Putamen (tissue), 1 donor: ENCODE measurements at places on chromosomes 1 and 21.
A peak's percentile ranks its signal among the peaks of the same experiment; 100 is the strongest.

DNA sequence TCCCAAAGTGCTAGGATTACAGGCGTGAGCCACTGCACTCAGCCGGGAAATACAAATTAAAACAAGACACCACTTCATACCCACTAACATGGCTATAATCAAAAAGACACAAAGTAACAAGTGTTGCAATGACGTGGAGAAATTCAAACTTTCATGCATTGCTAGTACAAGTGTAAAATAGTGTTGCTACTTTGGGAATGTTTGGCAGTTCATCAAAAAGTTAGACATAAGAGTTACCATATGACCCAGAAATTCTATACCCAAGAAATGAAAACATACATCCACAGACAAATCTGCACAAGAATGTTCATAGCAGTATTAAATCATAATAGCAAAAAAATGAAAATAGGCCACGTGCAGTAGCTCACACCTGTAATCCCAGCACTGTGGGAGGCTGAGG is 16.4 kb downstream of the FOXJ3 start:
- DNase-seq, result no peak

DNA sequence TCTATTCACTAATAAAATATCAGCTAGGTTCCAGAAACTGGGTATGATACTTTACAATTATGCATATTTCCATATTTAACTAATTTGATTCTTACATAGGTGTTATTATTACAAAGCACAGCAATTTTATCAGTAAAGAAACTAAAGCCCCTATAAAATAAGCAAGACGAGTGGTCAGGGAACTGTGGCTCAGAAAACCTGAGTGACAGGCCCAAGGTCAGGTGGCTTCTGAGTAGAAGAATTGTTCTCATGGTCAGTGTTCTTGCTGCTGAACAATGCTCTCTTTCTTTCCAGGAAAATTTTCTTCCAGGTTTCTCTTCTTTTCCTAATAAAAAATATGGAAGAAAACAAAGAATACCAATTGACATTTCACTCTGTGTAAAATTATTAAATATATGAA is 2.2 kb upstream of the ATP6V1G3 start:
- DNase-seq, result no peak

DNA sequence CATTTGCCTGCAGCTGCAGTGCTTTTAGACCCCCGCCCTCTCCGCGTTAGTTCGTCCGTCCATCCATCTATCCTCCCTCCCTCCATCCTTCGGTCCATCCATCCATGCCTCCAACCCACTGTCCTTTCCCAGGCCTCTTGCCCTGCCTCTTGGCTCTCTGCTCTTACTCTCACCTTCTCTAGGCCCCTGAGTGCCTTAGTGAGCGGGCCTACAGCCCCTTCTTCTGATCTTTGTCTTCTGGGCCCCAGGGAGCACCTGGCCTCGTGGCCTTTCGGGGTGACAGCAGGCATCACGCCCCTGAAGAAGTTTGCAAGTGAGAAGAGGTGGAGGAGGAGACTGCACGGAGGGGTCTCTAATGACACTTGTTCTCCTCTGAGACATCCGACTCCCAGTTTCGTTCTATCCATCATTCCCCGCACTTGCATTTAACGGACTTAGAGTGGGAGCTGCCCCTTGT is 842 bp downstream of the ATXN7L2 start:
- no peak for DNase-seq

GRCh38 chr1:93475681-93476080 is 27.8 kb downstream of the FNBP1L start:
- DNase-seq, result no peak

- no peak for DNase-seq
Measured at GRCh38 chr1:8955406-8955805, 9.7 kb downstream of the CA6 start.

DNA sequence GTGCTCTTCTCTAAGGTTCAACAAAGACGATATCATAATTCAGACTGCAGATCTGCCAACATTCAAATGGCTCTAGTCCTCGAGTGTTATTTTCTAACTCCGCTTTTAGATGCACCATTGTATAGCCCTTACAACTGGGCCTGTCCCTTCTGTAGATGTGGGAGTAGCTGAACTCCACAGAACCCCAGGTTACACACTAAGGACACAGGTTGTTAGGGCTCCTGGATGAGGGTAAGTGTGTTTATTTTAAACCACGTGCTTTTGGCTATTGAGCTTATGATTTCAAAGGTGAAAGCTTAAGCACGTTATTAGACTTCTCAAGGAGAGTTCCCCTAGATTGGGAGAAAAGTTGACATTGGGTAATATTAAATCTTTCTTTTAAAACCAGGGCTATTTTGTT is 64.7 kb downstream of the MPZL1 start:
- no peak for DNase-seq

DNA sequence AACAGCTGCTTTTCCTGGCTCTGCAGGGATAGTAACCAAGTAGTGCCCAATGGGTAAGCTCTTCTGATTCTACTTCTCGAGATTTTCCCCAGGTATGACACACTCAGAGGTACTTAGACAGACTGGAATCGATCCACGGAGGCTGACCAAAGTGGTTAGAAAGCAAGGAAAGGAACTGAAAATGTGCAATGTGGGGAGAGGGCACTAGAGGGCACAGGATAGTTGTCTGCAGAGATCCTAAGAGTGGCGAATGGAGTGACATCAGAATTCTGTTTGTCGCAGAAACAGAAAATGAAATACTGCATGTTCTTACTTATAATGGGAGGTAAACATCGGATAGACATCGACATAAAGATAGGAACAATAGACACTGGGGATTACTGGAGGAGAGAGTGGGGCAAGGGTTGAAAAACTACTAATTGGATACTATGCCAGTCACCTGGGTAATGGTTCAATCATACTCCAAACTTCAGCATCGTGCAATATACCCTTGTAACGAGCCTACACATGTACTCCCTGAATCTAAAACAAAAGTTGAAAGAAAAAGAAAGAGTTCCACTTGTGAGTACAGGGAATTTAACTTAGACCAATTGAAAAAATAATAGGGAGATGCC is 23.3 kb downstream of the CYP2J2 start:
- DNase-seq, result peak; percentile 61

DNA sequence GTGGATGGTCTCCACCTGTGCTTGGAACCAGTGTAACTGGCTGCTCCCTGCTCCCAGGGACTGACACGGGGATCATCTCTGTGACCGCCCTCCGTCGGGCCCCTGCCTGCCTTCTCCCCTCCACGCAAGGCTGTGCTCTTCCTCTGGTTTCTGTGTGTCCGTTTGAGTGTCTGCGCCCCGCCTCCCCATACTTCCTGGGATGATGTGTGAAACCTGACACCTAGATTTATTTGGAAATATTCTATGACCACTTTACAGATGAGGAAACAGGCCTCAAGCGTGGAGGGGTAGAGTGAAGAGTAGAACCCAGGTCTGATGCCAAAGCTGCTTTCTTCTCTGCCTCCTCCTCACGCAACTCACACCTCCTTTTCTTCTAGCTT is 24.3 kb downstream of the LDLRAP1 start:
- DNase-seq, result no peak

- DNase-seq, result peak; percentile 35
Measured at GRCh38 chr1:100896481-100896982, 642 bp downstream of the SLC30A7 start.

DNA sequence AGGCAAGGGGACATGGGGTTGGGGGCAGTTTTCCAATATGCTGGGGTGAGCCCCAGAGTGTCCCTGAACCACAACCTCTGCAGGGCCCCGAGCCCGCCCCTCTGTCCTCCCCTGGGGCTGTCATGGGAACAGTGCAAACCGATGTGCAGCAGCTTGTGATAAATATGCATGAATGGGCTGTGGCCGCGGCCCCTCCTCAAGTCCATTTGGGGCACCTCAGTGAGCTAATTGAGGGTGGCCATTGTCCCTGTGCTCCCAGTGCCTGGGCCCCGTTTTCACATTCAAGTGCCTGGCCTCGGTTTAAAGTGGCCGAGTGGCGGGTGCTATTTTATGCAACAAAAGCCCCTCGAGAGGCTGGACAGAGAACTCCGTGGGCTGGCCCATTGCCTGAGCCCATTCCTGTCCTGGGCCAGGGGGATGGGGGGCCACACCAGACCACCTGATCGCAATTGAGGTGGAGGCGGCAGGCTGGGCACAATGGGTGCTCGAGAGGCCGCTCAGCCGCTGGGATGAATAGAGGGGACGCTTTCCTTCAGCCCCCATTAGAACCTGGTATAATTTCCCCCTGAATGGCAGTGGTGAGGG is 193.7 kb downstream of the FOXD2 start:
- no peak for DNase-seq

DNA sequence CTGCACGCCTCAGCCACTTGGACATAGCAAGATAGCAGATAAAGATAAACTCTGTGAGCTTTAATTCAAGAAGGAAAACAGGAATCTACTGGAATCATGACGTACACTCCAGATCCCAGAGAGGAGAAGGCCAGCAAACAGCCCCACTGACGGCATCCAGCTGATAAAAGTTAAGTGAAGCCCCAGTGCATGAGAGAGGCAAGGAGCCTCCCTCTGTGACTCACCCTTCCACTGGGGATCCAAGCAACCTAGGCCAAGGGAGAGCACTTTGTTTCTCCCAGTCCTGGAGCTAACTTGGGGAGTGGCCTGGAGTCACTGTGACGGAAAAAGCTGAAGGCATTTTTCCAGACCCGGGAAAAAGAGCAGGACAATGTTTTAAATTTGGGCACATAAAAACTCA is 270.0 kb downstream of the AKT3 start:
- no peak for DNase-seq

GRCh38 chr1:150149271-150150132 is at the start of gene PLEKHO1:
Gene PLEKHO1 (plus strand): TSS chr1:150149916. CDS start chr1:150150258, 342 bp downstream.
- no peak for DNase-seq

GRCh38 chr1:237913345-237913744 is 22.6 kb upstream of the ZP4 start:
- no peak for DNase-seq

- DNase-seq, result no peak
Measured at GRCh38 chr1:234307726-234308125, 65.5 kb upstream of the COA6 start.

DNA sequence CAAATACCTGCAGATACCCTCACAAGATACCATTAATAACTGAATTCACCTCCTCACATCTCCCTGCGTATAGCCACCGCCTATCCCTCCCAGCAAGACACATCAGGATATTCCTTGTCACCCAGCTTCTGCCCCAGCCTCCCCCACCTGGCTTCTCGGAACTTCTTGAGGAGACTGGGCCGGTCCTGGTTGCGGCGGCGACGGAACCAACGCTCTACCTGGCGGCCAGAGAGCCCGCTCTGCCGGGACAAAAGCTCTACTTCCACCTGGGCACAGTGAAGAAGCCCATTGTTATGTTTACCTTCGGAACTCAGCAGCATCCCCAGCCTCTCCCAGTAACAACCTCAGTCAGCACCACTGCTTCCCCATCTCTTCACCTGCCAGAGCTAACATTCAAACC is 6.7 kb downstream of the CERS2 start:
- no peak for DNase-seq
